ENCODE measurements at places on chromosomes 6 and 20. TPM values are rescaled to one million over a fixed set of nuclear protein-coding genes. Genes with fewer than 3 reads are reported as not detected.

Gene CITED2
- 26.5 TPM for total RNA-seq

Gene TAGAP
- total RNA-seq, result not detected

Gene VNN1
- under 0.01 TPM for total RNA-seq

Gene MAFB
- total RNA-seq, result under 0.01 TPM

Gene SLC44A4
- not detected for total RNA-seq

Gene RAB32
- 111 TPM for total RNA-seq

Gene GNAS-AS1
- total RNA-seq, result 1.2 TPM

Gene TSHZ2
- total RNA-seq, result 0.43 TPM

Gene PRSS35
- 9.7 TPM for total RNA-seq

Gene SUMO4
- 1.3 TPM for total RNA-seq

Gene LSM14B
- total RNA-seq, result 49.8 TPM

Gene CCND3
- 14.0 TPM for total RNA-seq

Gene ZBP1
- not detected for total RNA-seq

Gene GPR6
- total RNA-seq, result not detected

Gene ZNF334
- total RNA-seq, result 2.0 TPM

Gene NOTCH4
- total RNA-seq, result 0.85 TPM

Gene IRAK1BP1
- total RNA-seq, result 3.7 TPM

Gene COL21A1
- 6.7 TPM for total RNA-seq

Gene SYNDIG1
- 1.1 TPM for total RNA-seq

Gene TULP4
- total RNA-seq, result 107 TPM

Gene GMPR
- 9.7 TPM for total RNA-seq

Gene SSTR4
- total RNA-seq, result not detected

Gene CASS4
- total RNA-seq, result 0.09 TPM

Gene GPX5
- total RNA-seq, result not detected

Gene LINC00237
- not detected for total RNA-seq

Gene SERAC1
- 10.6 TPM for total RNA-seq

Gene SOBP
- total RNA-seq, result 5.3 TPM

Gene KIF3B
- 35.3 TPM for total RNA-seq

Gene TREM2
- total RNA-seq, result 0.57 TPM

Gene RGS17
- total RNA-seq, result 6.5 TPM

Gene IL17A
- total RNA-seq, result not detected

Gene PERP
- 20.8 TPM for total RNA-seq

Gene ASF1A
- 11.7 TPM for total RNA-seq

Gene ATG5
- total RNA-seq, result 47.8 TPM
